Non-pigmented ciliary epithelial cell (primary cell): ENCODE measurements at places on chromosomes 2 and 18.

DNA sequence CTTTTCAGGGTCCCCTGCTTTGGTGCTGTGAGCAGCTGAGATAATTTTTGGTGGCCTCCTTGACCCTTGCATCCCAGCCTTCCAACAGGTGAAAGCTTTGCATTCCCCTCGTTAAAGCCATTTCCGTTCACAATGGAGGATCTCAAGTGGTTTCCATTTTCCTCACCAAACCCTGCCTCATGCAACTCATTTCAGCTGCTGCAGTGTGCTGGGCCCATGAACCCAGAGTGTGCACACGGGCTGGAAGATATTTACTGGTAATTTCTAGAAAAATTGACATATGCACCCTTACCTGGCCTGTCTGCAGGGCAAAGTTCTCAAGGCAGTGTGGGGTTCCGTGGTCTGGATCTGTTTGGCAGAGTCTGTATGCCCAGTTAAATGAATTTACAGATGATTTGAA, 246.8 kb upstream of the HS6ST1 start:
- no peak for DNase-seq

DNA sequence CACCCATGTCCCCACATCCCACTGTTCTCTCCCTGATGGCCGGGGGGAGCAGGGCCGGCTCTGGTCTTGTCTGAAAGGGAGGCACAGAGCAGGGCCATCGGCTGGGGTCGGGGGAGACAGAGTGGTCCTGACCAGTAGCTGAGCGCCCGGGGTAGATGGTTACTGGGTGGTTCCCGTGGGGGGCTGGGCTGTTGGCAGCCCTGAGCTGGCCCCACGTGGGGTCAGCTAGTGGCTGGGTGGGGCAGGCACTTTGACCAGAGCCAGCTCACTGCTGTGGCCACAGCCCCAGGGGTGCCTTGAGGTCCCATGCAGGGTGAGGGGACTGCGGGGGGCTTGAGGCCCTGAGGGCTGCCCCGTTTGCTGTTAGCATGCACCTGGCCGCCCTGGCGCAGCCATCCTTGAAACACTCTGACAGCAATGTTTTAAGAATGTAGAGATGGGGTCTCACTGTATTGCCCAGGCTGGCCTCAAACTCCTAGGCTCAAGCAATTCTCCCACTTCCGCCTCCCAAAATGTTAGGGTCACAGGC, 12.3 kb upstream of the NEU4 start:
- DNase-seq = no peak

DNA sequence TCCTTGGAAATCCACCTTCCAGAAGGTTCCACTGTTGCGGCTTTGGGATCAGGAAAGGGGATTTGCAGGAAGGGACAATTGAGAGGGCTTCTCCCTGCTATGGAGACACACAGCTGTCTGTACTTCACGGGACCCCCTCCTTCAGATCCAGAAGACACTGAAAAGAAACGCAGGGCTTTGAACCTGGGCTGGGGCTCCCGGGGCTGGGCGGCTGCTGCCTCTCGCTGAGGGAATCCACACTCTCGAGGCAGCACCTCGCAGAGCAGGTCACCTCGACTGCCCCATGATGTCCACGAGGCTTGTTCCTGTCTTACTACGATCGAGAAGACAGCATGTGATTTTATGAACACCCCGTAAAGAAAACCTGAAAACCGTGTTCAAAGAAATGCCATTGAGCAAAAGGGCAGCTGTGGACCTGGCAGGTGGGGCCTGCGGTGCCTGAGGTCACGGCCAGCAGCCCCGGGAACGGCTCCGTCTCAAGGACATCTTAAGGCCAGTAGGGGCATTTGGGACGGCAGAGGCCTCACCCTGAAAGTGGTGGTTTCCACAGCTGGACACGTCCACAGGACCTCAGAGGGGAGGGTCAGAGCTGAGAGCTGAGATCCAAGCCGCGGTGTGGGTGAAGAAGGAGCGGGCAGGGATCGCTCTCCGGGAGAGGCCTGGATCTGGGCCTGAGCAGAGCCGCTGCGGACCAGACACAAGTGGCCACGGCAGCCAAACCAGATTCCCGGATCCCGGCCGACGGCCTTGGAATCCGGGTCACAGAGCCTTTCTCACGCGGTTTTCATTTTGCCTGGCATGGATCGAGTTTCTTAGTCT, 165.7 kb downstream of the RTP5 start:
- DNase-seq = no peak

GRCh38 chr2:72220170-72220569, 72.5 kb upstream of the CYP26B1 start:
- DNase-seq = no peak

DNA sequence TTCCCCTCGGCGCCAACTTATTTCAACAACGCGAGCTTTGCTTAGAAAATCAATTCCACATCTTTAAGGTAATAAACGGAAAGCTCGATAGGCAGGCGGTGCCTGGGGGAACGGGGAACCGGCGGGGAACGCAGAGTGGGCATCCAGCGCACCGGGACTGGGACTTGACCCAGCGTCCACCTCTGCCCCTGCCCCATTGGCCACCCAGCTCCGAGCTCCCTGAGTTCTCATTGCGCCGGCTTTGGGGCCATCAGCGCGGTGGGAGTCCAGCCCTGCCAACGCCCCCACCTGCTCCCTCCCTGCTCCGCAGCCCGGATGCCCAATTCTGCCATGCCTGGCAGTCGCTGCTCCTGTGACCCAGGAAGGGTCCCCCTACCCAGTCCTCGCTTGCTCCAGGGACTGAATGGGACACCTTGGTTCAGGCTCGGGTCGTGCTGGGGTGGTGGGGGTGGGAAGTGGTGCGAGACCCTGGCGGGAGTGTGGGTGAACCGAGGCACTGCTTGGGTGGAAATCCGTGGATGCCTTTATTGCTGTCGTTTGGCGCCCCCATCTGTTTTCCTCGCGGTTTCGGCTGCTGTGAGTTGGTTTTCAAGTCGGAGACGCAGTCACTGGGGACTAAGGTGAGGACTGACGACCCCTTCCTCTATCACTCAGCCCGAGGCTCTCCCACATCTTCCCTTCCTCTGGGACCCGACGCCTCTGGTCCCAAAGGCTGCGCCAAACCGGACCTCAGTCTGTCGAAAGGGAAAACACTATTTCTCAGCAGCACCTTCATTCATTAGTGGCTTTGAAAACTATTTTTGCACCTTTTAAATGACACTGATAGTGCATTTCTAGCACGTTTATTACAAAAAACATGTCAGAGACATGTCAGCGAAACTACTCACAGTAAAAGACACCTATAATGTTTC, 2.4 kb upstream of the EVX2 start:
- DNase-seq = no peak

GRCh38 chr2:34121076-34121475, 522.0 kb upstream of the FAM98A start:
- no peak for DNase-seq

DNA sequence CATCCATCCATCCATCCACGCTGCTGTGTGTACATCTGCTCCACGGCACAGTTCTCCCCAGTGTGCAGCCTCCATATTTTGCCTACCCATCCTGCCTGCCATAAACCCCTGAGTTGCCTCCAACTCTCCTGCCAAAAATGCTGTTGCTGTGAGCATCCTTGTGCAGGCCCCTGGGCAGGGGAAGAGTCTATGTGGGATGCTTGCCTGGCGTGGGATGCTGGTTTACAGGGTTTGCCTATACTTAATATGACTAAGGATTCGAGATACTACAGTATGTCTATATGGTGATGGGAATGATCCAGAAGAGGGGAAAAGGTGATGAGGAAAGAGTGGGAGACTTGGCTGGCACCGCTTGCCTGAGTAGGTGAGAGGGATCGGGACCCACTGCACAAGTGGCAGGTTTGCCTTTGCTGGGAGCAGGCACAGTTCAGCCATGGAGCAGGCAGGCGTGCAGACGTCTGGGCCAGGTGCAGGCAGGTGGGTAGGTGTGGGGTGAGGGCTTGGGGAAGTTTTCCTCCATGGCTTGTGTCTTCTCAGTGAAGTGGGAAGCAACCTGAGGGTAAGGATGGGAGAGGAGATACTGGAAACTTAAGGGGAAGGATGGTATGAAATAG, 30.2 kb upstream of the FAHD2A start:
- DNase-seq = no peak

GRCh38 chr2:122391726-122392125, 636.3 kb downstream of the TSN start:
- DNase-seq = no peak

GRCh38 chr2:189474526-189474925, 33.3 kb downstream of the WDR75 start:
- DNase-seq = no peak

- no peak for DNase-seq
These were observed 356.3 kb upstream of the PKDCC start for GRCh38 chr2:41691561-41691960.

DNA sequence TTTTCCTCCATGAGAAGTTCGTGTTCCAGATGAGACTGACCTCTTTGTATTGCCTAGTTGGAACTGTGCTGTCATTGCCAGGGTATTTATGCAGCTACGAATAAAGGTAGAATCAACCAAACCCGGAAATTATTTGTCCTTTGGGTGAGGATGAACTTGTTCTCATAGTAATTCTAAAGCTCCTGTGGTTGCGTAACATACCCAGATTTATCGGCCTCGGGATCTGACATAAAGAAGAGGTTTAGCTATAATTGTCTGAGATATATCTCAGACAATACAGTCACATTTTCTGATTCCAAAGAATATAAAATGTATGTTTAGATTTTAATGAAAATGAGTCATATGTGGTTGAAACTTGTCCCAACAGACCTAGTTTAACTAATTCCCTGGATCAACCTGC, 628.7 kb upstream of the LINC00305 start:
- no peak for DNase-seq

DNA sequence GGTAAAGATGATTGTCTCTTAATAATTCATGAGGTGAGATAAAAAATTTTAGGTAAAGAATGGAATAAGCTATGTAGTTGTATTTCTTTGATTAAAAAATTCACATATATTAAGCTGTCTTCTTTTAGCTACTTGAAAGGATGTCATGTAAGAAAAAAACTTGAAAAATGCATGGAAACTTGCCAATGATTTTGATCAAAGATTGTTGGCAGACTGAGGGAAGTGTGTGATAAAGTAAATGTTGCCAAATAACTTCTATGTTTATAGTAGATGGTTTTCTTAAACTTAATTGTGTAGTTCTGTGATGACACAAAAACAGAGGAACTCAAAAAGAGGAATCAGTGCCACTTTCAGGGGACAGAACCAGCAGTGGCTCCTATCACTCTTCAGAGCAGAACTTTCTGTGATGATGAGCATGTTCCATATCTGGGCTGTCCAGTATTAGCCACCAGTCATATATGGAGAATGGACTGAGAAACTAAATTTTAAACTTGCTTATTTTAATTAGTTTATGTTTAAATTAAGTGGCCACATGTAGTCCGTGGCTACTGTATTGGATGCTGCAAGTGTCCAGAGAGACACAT, 51.9 kb upstream of the SLC38A11 start:
- DNase-seq = no peak

GRCh38 chr2:211045025-211045424, 488.6 kb downstream of the CPS1 start:
- no peak for DNase-seq

- no peak for DNase-seq
These were observed 21.0 kb downstream of the PNPT1 start for GRCh38 chr2:55672630-55673029.
